ENCODE measurements at places on chromosomes 5 and 9. TPM values are rescaled to one million over a fixed set of nuclear protein-coding genes. Genes with fewer than 3 reads are reported as not detected.
A peak's percentile ranks its signal among the peaks of the same experiment; 100 is the strongest.

Gene NDOR1
- 4.9 TPM for total RNA-seq

Gene TLX3
- not detected for total RNA-seq

GRCh38 chr9:111904026-111904425 is 7.4 kb downstream of the UGCG start:
- DNase-seq: no peak

- DNase-seq: no peak
Observed at GRCh38 chr9:129709438-129710168, 43.2 kb downstream of the PTGES start.

DNA sequence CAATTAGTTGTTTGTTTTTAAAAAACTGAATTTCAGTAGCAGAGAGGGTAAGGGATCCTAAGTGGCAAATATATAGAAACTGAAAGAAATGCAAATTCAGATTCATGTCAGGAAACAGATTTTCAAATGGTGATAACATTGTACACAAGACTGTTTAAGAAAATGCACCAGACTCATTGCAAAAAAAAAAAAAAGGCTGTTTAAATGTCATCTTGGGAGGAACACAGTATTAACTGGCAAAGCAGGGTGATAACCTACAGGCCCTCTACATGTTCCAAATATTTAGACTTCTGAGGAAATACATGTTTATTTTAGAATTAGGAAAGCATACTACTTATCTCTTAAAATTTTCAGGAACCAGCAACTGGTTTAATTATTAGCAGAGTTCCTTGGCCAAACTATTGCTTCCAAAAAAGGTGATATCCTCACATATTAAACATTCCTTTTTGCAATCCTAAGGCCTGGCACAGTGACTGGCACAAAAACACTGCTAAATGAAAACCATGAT is 114.5 kb downstream of the TSSK1B start:
- no peak for DNase-seq

DNA sequence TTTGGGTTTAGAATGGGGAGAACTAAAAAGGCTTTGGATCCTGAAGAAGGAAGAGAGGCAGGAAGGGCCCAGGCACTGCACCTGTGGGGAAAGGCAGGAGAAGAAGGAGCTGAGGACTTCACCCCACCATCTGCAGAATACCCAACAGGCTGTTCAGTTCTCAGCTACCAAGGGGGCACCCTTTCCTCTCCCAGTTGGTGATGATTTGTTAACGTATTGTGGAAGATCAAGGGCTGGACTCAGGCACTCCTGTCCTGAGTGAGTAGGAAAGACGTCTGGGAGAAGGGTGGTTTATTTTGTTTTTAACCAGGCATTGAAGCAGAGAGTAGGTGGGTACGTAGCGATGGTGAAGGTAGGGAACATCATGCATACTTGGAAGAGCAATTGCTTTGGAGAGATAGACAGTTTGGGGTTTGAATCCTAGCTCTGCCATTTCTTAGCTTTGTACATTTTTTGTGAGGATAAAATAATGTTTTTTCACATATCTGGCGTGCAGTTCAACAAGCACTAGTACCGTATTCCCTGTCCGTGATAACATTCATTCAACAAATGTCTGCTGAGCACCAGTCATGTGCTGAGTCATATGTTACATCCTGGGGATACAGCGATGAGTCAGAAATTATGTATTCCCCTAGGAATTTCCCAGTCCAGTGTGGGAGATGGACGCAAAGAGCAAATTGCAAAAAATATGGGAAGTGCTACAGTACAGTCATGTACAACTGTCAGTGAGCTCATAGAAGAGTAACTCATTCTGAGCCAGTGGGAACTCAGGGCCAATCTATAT is 2.1 kb downstream of the MSANTD3 start:
- peak; percentile 95 for DNase-seq

GRCh38 chr9:75389101-75389500 is 300.8 kb downstream of the OSTF1 start:
- no peak for DNase-seq

GRCh38 chr9:123548741-123549545 is 192.9 kb downstream of the CRB2 start:
- no peak for DNase-seq
